Astrocyte (in vitro differentiated cells and primary cell): ENCODE measurements at places on chromosomes 12 and 14. TPM values are rescaled to one million over a fixed set of nuclear protein-coding genes. Genes with fewer than 3 reads are reported as not detected.

DNA sequence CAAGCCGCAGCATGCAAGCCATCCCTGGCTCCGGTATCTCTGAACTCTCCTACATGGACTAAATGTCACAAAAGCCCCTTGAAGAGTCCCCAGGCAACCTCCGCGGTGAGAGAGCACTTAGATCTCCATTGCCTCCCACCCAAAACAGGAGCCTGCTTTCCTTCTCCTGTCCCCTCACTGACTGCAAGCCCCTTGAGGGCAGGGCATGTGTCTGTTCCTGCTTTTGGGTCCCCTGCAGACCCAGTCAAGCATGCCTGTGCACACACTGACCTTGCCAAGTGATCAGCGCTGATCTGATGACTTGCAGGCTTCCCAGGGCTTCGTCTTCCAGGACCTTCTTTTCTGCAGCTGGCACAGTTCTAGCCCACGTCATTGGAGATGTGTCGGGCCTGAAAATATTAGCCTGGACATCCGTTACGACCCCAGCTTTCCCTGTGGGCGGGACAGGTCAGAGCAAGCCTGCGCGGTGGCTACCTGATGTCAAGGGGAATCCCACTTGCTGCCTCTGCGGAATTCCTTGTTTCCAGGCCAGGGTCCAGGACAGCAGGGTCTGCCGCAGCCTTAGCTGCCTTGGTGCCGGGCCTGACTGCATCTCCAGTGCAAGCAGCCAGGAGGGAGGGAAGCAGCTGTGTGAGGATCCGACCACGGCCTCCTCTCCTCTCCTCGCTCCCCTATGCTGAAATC is 92.5 kb downstream of the FBXL14 start:
- no peak for DNase-seq

GRCh38 chr12:34390846-34391700 is 368.8 kb downstream of the ALG10 start:
- DNase-seq: no peak

GRCh38 chr12:108618079-108618952 is 15.4 kb downstream of the SELPLG start:
- peak; percentile 57 for DNase-seq

GRCh38 chr12:95204141-95204866 is 13.0 kb downstream of the FGD6 start:
- DNase-seq: peak; percentile 93

DCTN2 gene
- 94.5 and 107 TPM in 2 replicates for total RNA-seq

DNA sequence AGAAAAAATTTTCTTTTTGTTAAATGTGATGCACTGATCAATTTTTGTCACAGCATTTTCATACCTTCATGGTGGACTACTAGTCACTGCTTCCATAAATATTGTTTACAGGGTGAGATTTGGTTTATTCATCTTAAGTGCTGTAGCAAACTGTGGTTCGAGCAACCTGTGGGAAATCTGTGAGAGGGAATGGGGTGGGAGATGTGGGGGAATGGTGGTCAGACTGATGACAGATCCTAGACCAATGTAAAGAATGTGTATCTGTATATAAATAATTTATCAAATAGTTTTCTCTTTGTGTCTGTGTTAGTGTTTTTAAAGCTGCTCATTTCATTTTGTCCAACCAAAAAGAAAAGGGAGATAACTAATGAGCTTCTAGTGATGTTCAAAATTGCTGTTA is 26.7 kb downstream of the CSRP2 start:
- no peak for DNase-seq

RHOF gene
- total RNA-seq: 28.0 and 31.9 TPM in 2 replicates

GRCh38 chr14:79417961-79418360 is 793.3 kb downstream of the DIO2 start:
- DNase-seq: peak; percentile 33

DNA sequence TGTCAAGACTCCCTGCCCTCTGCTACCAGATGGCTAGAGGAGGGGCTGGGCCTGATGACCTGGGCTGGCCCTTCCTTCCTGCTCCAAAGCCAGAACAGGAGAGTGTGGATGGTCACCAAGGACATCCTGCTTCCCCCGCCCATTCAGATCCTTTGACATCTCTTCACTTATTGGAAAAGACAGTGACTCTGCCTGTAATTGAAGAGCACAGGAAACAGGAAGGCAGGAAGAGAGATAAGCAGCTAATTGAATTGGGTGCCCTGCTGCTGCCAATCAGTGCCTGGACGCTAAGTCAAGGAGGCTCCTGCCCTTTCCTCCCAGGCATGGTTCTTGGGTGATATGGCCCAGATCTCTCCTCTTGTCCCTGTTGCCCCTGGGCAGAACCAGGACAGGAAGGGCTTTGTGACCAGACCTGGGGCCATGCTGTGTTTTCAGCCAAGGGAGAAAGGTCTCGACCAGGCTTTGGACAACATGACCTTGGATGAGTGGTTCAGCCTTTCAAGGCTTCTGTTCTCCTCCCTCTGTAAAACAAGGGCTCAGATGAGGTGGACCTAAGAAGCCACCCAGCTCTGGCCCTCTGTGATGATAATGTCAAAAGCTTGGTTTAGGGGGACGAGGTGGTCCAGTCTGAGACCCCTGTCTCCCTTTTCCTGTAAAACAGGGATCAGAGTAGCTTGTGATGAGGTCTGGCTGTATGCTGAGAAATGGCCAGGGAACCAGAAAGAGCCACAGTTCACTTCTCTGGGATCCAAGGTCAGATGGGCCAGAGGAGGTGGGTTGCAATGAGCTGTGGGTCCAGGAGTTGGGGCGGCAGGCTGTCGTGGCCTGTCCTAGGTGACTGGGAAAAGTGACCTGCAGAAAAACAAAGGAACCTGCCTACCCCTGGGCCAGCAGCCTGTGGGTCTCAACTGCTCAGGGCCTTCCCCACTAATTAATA is 38.8 kb downstream of the FAM222A start:
- DNase-seq: no peak

TRIM9 gene
- total RNA-seq: 4.7 and 5.7 TPM in 2 replicates

DNA sequence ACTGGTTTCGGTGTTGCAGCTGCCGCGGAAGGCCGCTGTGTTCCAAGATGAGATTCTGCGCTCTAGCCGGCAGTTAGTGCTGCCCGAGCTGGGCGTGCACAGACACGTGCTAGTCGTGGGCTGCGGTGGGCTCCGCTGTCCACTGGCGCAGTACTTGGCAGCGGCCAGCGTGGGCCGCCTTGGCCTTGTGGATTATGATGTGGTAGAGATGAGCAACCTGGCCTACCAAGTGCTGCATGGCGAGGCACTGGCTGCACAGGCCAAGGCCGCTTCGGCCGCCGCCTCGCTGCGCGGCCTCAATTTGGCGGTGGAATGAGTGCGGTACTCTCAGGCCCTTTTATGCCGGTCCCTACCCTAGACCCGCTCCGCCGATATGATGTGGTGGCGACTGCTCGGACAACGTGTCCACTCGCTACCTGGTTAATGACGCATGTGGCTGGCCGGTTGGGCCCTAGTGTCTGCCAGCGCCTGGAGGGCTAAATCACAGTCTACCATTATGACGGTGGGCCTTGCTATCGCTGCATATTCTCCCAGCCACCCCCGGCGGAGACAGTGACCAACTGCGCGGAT is 102.2 kb downstream of the SNAPC1 start:
- no peak for DNase-seq

CCDC177 gene
- total RNA-seq: not detected in 2 replicates

DNA sequence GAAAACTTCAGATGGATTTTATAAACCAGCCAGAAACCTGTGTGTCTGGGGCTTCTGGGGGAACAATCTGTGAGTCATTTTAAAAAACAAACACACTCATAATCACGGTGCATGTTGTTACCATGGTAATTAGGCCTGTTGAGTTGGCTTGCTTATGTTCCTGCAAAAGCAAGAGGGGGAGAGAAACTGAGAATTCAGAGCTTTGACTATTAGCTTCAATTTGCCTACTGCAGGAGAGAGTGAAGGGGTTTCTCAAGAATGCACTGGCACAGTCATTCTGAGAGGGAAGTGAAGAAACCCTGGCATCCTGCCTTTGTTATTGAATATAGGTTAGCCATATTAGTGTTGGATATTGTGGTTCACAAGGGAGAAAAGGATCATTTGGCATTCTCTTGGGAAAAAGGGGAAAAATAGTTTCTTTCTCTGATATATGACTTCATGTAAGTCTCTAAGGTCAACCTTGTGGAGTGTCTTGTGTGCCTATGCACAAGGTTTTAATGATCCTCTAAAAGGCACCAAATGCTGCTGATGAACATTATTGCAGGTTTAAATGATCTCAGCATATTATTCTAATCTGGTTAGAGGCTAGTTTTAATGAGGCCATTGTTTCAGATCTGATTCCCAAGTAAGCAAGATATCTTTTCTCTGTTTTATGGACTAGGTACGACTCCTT is 12.9 kb downstream of the GNG2 start:
- DNase-seq: peak; percentile 96

DNA sequence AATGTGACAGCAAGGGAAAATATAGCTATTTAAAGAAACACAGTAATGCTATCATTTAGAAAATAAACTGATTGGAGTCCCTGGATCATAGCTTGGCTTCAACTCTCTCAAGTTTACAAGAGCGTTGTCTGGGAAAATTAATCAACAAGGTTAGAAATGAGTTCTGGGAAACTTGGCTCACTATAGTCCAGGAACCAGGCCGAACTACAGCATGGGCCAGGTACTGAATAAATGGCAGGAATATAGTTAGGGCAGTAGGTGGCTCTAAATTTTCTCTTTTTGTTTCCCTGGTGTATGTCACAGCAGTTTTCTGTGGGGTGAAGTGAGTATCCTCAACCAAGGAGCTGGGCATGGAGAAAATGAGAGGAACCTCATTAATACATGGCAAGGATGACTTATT is 72.4 kb downstream of the PLBD1 start:
- DNase-seq: no peak

- peak; percentile 95 for DNase-seq
These were observed 7.7 kb upstream of the IFNG-AS1 start for GRCh38 chr12:67981287-67982162.

SLC35F4 gene
- not detected in 2 replicates for total RNA-seq

IAPP gene
- total RNA-seq: not detected in 2 replicates

- no peak for DNase-seq
These were observed 68.1 kb downstream of the NCOR2 start for GRCh38 chr12:124499190-124499753.

KRT83 gene
- total RNA-seq: not detected in 2 replicates

CIROP gene
- not detected in 2 replicates for total RNA-seq

DNA sequence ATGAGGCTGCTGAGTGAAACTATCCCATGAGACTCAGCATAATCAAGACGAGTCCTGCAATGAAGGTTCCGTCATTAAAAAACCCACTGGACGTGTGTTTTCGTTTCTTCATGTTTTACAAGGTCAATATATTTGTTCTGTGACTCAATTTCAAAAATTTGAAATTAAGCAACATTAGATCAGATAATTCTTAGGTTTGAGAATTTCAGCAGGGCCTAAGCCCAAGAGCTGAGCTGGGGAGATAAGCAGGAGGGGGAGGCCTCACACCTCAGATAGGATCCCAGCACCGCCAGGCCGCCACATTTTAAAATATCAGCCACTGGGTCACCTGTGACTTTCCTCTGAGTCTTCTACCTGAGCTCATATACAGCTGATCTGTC is 13.3 kb downstream of the STX2 start:
- DNase-seq: no peak
